ENCODE measurements at places on chromosomes 1 and 21.

- DNase-seq, result no peak
These were observed 1.4 kb upstream of the MIA3 start for GRCh38 chr1:222616525-222616924.

DNA sequence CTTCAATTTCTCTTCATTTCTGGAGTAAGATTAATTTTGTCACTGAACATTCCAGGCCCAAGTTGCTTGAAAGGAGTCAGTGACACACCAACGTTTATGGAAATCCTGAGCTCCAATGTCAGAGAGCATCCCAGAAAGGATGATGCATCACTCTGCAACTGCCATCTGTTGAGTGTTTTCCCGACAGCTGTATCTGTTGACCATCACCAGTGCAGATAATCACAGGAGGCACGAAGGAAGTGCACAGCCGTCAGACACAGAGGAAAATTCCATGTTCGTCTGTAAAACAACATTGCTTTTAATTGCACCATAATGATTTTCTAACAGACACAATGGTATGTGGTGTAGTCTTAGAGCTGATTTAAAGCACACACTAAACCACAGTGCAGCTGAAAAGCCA lies 376.7 kb upstream of the ADGRL2 start:
- no peak for DNase-seq

- DNase-seq, result no peak
These were observed 12.2 kb upstream of the ACADM start for GRCh38 chr1:75712306-75712705.

DNA sequence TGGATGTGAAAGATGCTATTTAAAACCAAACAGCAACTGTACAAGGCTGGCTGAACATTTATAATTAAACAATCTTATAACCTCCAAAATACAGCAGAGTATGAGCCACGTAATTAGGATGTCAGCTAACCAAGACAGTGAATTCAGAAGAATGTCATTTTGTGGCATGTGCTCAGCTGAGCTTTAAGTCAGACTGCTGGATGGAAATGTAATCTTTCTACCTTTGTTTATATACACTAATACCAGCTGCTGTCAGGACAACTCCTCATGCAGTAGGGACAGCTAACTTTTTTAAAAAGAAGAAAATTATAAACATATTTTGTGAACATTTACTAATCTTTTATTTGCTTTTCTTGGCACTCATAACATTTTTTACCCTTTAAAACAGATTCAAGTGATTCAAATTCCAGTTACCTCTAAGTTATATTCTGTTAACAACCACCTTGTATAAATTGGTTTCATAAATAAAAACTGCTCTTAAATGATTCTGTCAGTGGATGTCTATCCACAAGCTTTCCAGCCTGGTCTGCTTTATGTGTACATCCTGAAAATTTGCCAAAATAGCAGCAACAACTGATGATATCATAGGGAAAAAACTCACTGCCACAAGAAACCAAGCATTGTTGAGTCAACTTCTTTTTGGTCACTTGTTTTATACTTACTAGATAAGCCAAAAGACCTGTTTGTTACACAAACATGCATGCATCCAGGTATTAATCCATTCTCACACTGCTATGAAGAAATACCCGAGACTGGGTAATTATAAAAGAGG lies 36.1 kb downstream of the DPH5 start:
- DNase-seq, result peak; percentile 12

DNA sequence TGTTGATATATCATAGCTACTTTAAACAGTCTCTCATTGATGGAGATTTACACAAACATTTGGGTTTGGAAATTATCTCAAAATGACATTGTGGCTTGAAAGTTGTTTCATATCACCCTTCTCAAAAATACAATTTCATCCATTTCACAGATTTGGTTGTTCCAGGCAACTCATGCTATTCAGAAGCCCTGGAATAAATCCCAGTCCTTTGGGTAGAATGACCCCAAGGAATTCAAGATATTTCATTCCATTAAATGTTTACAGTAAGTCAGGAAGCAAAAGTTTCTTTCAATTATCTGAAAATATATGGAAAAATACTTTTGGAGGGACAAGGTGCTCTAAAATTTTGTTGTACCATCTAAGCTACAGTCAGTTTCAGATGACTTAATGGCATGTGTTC lies 27.1 kb downstream of the MPZL1 start:
- DNase-seq, result no peak
